ENCODE measurements at places on chromosomes 11 and 22. TPM values are rescaled to one million over a fixed set of nuclear protein-coding genes. Genes with fewer than 3 reads are reported as not detected.
A peak's percentile ranks its signal among the peaks of the same experiment; 100 is the strongest.

DNA sequence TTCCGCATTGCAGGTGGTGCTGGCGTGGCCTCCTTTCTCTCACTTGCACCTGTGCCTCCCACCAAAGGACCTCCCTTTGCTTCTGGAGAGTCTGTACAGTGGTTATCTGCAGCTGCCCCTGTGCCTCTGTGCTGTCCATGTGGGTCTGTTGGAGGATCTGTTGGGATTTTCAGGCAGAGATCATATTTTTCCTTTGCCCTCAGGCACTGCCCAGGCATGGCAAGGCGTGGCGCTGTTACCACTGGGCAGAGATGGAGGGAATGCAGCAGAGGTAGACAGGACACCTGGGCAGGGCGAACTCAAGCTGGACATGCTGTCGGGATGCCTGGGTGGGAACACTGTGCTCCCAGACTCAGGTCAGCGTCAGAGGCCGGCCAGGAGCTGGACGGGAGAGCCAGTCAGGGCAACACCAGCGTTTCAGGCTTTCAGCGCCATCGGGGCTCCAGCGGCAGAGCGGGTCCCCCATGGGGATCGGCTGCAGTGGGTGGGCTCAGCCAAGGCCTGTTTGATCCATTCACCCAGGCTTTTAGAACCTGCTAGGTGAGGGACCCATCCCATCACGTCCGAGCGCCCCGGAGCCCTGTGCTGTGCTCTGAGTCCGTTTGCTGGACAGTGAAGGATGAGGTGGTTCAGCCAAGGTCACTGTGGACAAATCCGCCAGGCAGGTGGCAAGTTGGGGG is 718.9 kb downstream of the BRD1 start:
- no peak for DNase-seq

The DGAT2 gene
- 0.32 TPM for polyA plus RNA-seq

The TMPRSS5 gene
- polyA plus RNA-seq: 2.3 TPM

GRCh38 chr11:72378704-72379383 is 55.5 kb downstream of the CLPB start:
- peak; percentile 39 for DNase-seq

DNA sequence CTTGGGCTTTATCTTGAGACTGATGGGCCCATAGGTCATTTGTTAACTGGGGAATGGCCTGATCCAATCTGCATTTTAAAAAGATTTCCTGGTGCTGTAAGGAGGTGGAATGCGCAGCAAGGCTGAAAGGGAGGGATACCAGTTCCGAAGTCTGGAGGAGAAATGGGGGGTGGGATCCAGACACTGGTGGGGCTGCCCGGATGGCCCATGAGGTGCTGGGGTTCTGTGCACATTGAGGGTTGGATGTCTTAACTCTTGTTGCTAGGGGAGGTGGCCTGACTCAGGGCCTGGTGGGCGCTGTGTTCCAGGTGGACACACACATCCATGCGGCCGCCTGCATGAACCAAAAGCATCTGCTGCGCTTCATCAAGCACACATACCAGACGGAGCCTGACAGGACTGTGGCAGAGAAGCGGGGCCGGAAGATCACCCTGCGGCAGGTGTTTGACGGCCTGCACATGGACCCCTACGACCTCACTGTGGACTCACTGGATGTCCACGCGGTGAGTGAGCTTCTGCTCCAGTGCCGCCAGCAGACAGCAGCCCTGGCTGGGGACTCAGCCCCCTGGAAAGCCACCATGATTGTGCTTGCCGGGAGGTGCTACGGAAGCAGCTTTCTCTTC is 38.1 kb downstream of the AMPD3 start:
- no peak for DNase-seq

GRCh38 chr11:95999711-96000406 is 76.0 kb upstream of the MTMR2 start:
- no peak for DNase-seq

GRCh38 chr11:914747-915501 is 4.3 kb upstream of the CHID1 start:
- DNase-seq: no peak

DNA sequence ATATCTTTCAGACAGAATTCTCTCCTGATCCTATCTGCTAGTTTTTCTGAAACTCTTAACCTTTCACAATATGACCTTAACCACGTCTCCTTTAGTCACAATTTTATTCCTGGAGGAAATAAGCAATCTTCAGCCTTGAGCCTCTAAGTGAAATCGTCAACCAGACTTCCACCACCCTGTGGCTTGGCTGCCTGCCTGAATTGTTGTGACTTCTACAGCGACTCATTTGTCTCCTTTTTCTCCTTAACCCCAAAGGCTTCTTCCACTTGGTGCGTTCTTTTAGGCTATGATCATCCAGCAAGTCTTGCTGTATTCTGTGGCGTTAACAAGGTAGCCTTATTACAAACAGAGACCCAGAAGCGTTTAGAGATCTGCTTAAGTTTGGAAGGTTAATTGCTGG is 535.1 kb upstream of the ARHGAP42 start:
- no peak for DNase-seq

- no peak for DNase-seq
Measured at GRCh38 chr11:79170321-79170720, 270.5 kb downstream of the TENM4 start.

The RAB38 gene
- polyA plus RNA-seq: 15.5 TPM

- DNase-seq: no peak
Measured at GRCh38 chr22:50143096-50143495, 27.4 kb upstream of the PANX2 start.

The RIMBP3B gene
- polyA plus RNA-seq: not detected

Data from muscle of arm (tissue), 14 donors.